ENCODE measurements at places on chromosomes 1 and 21. TPM values are rescaled to one million over a fixed set of nuclear protein-coding genes. Genes with fewer than 3 reads are reported as not detected.
A peak's percentile ranks its signal among the peaks of the same experiment; 100 is the strongest.

- DNase-seq, result no peak
These were observed 32.7 kb downstream of the ASH1L start for GRCh38 chr1:155529929-155530328.

GRCh38 chr1:192654591-192655251, 18.8 kb downstream of the RGS13 start:
- DNase-seq, result no peak

DNA sequence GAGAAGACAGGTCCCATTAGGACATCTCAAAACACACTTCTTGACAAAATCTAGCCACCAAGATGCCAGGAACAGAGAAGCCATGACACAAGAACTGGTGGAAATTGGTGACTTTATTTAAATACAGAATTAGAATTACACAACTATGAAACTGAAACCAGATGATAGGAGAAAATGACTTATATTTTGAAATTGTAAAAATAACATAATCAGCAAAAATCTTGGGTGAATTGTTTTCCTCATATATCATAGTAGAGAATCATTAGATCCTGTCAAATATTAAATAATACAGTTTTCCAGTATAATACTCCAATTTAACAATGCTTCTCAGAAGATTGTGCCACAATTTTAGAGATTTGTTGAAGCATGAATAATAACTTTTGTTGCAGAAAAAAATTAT, 81.5 kb upstream of the MROH9 start:
- no peak for DNase-seq

The KRTAP11-1 gene
- total RNA-seq, result not detected

DNA sequence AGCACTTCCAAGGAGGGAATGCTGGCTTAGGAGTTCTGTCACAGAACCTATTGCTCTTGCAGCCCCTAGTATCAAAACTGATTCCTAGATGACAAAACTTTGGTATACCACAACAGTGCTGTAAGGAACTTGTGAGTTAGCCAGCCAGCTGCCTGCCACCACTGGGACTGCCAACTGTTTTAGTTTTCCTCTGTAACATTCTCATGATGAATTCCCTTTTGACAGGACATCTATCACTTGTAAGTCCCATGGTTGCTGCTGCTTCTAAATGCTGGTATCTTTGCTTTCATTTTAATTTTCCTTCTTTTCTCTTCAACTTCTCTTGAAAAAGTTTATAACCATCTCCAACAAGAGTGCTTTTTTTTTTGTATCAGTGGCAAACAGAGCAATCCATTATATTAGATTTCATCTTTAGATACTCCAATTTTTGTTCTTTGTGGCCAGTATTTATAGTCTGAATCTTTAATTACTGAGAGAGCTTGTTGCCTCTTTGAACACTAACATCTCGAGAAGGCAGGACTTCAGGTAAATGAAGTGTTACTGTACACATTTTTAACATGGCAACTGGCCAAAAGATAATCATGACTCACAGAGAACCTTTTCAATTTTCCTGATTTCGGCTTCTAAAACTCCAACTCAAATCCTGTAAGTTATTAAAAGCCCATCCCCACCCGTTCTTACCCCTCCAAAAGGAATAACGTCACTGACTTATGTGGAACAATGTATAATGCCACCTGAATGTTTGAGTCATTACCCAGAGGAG, 19.8 kb downstream of the DBT start:
- no peak for DNase-seq

The TRIM67 gene
- total RNA-seq, result not detected

GRCh38 chr1:170073893-170074249, 624 bp downstream of the KIFAP3 start:
- no peak for DNase-seq

The TCEA3 gene
- total RNA-seq, result 21.5 TPM

The ATP1A4 gene
- not detected for total RNA-seq

The GBP7 gene
- not detected for total RNA-seq

The KANK4 gene
- total RNA-seq, result not detected

The LCE1C gene
- not detected for total RNA-seq

- no peak for DNase-seq
These were observed 5.7 kb downstream of the DCST1 start for GRCh38 chr1:155039308-155039669.

The OSCP1 gene
- 8.2 TPM for total RNA-seq

DNA sequence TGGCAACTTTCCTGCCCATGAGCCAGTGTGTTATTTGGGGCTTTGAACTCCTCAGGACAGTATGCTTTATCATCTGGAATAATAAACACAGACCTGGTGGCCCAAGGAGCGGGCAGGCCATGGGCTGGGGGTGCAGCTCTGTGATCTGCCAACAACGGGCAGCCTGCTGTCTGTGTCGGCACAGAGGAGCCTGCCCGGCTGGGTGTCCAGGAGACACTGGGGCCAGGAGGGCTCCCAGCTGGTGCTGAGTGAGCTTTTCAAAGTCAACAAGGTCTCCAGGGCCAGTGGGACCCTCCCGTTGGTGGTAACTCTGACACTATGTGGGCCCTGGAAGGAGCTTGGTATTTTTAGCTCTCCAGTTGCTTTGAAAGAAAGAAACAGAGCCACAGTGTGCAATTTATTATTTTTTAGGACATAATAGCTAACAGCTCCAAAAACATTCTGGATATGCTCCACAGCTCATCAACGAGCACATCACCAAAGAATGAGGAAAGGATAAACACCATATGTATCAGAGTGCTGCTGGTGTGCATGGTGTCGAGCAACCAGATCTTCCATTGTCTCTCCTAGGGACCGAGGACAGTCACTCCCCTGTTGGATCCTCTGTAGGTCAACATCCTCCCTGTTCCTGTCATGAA, 488.7 kb upstream of the USP24 start:
- no peak for DNase-seq

The SH3D21 gene
- 11.3 TPM for total RNA-seq

GRCh38 chr1:232196042-232196441, 433.9 kb downstream of the SIPA1L2 start:
- DNase-seq, result no peak

DNA sequence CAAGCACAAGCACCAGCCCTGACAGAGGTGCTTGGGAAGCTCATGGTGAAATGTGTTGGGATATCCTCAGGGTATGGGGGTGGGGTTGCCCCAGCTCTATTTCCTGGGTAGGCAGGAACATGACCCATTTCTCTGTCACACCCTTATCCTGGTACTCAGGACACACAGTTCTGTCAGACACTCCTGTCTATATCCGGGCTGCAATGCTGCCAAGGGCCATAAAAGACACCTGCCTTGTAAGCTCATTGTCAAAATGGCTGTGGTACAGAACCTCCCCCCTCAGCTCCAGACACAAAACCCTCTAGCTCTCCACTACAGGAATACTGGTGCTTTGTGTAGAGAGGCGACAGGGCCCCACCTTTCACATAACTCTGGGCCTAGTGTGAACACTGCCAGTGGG, 636.7 kb downstream of the PLA2G4A start:
- no peak for DNase-seq

GRCh38 chr1:3069491-3070308, 697 bp downstream of the PRDM16 start:
- DNase-seq, result no peak

The ADCY10 gene
- 1.2 TPM for total RNA-seq

The TGFBR3 gene
- 388 TPM for total RNA-seq

- no peak for DNase-seq
These were observed 71.9 kb upstream of the KLHDC7A start for GRCh38 chr1:18408656-18409370.

- no peak for DNase-seq
These were observed at the start of gene THEM5 for GRCh38 chr1:151853411-151853943. TSS of gene THEM5 (minus strand) at chr1:151853712. CDS start at chr1:151853565, 147 bp downstream.

DNA sequence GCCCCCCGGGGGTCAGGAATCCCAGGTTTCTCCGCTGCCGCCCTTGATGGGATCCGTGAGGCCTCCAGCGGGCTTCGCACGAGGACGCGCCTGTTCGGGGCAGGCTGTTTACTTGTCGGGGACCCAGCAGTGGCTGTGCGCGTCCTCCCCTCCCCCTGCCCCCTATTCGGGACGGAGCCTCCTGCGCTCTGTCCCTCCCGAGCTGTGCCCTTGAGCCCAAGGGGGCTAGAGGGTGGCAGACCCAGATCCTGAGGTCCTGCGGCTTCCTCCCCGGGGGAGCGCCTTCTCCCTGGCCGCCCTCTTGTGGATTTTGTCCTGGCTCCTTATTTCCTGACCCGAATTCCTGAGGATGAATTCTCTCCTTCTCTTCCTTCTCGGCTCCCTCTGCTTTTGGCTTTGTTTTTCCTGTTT, 38.4 kb downstream of the PIK3CD start:
- peak; percentile 29 for DNase-seq

DNA sequence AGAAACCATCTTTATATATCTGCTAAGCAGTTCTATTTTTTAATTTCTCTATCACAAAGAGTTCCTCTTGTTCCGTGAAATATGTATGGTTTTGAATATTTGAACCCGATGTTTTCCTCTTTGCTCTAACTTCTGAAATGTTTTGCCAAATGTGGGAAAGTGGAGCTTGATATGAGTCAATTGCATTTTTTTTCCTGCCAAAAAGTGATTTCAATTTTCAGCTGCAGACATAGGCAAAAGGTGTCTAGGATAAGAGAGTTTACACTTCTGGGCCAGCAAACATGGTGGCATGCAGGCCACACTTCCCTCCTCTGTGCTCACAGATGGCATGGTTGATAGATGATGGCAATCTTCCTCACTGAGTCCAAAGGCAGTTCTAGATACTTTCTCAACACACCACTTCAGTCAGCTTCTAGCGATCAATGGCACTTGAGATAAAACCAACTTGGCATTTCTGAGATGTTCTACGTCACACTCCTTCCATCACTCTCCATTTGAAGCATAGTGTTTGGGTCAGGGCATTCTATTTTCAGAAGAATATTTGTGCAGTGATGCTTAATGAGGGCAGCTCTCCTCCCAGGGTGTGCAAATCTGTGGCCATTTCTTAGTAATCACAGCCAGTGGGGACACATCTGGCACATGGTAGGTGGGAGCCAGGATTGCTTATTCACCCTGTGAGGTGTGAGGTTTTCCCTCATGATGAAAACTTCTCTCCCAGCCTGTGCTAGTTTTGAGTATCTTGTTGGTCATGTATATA, 54.4 kb upstream of the SCAF4 start:
- DNase-seq, result no peak

- no peak for DNase-seq
These were observed 47.7 kb downstream of the FCRL5 start for GRCh38 chr1:157504646-157505045.

The ACTA1 gene
- not detected for total RNA-seq

GRCh38 chr1:17550729-17551584, 11.5 kb downstream of the ARHGEF10L start:
- DNase-seq, result no peak

DNA sequence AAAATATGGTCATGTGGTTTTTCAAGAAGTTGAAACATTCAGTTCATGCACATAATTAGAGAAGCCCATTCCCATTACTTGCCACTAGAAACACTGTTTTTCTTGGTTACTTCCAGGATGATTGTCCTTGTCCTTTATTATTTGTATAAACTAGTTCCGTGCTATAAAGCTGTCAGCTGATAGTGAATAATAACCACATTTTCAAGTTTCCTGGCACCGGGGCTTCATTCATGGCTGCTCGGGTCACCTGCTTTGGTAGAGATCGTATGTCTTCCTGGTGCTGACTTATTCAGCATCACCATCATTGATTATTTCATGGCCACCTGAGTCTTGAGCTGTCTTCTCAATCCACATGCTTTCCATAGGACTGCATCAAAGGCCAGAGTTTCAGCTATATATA, 62.9 kb upstream of the ZNF326 start:
- DNase-seq, result no peak

DNA sequence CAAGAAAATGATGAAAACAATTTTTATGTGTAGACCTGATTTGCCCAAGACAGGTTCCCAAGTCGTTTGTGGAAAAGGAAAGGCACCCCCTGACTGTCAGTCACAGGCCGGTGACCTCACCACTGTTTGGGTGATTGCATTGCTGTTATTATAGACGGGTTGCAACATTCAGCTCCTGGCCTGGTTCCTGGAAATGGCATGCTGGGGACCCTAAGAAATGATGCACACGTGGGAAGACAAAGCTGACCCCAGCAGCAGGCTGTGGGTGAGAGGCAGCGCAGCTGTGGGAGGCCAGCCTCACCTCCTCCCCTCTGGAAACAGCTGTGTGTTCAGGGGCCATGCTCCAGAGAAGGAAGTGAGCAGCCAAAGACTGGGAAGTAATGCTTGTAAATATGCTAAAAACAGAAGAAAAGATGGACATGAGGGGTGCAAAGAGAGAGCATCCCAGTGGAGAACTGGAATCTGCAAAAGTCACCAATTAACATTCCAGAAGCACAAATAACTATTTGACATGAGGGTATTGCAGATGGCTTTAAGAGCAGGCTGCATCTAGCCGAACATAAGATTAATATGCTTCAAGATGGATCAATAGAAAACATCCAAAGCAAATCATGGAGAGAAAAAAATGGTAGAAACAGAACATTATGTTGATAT, 23.4 kb upstream of the ABCG1 start:
- DNase-seq, result no peak

The RBP7 gene
- total RNA-seq, result 2.5 TPM

- DNase-seq, result peak; percentile 11
These were observed 9.6 kb downstream of the KRTAP10-1 start for GRCh38 chr21:44530221-44530902.

The GJB5 gene
- total RNA-seq, result 0.41 TPM

DNA sequence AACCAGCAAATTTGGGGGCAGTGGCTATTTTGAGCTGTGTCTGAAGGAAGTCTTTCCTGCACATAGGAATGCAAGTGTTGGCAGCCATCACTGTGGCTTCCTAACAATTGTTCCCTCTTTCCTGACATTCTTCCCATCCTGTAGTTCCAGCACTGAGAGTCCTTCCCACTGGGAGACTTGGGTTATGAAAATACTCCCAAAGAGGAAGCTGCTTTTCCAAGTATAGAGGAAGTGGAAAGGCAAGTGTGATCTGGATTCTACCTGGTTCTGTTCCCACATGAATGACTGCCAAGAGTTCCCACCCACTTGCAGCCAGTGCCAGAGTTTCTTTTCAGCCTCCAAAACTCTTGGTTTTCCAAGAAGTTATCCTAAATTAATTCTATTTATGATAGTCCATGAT, 98.5 kb upstream of the CD53 start:
- no peak for DNase-seq

The GIPC2 gene
- total RNA-seq, result 8.2 TPM

- no peak for DNase-seq
These were observed 180.1 kb downstream of the CAMTA1 start for GRCh38 chr1:6965083-6965934.

- DNase-seq, result no peak
These were observed 64.0 kb downstream of the KIF21B start for GRCh38 chr1:200959411-200959921.

- DNase-seq, result no peak
These were observed 7.7 kb upstream of the TTLL10 start for GRCh38 chr1:1165900-1166421.

All from uterus (tissue), 4 donors.